ENCODE measurements at places on chromosomes 1 and 21.

DNA sequence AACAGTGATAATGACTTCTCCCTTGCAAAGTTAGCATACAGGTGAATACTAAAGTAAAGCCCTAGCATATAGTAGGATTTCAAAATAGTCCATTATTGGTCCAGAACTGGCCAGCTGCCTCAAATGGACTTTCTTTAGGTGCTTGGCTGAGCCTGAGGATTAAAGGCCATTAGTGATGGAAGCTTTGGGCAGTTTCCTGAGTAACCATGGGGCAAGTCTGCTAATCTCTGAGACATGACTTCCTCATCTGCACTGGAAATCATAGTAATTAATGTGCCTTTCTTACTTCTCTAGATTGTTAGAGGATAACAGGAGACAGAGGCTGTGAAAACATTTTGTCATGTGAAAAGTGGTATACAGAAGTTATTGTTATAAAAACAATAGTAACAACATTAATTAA lies 156.5 kb upstream of the UBE2U start:
- no peak for DNase-seq

DNA sequence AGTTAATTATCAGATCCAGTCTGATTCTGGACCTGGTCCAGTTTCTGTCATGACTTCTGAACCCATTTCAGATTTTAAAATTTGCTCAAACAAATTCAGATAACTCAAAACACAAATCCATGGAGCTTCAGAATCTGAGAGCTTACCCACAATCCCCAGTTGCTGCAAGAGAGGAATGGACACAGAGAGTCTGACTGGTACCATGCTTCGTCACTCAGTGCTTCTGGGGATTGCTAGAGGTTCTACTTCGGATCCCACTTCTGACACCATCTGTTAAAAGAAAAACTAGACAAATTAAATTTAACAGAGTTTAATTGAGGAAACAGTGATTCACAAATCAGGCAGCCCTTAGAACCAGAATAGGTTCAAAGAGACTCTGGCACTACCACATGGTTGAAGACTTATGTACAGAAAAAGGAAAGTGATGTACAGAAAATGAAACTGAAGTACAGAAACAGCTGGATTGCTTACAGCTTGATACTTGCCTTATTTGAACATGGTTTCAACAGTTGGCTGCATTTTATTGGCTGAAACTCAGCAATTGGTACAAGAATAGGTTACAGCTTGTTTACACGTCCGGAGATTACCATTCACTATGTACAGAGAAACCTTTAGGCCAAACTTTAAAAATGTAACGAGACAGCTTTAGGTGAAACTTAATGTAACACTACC lies 60.7 kb upstream of the TEKT2 start:
- no peak for DNase-seq

GRCh38 chr1:7187112-7187493 lies 401.8 kb downstream of the CAMTA1 start:
- no peak for DNase-seq

- DNase-seq = no peak
Observed at GRCh38 chr1:73800376-73800775, 397.6 kb downstream of the LRRIQ3 start.

DNA sequence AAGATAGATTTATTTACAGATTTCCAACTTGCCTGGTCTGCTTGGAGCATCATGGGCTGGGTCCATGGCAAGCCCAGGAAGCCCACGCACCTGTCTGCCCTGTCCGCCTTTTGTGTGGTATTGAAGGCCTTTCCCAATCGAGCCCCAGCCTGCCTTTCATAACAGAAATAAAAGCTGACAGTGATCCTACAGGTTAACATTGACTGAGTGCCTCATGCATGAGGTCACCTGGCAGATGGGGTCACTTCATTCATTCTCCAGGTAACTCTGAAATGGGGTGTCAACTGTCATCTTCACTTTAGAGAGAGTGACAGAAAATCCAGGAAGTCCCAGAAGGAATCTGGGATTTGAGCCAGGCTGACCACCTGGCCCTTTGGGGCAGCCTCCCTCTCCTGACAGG lies 36.3 kb upstream of the CASZ1 start:
- no peak for DNase-seq

DNA sequence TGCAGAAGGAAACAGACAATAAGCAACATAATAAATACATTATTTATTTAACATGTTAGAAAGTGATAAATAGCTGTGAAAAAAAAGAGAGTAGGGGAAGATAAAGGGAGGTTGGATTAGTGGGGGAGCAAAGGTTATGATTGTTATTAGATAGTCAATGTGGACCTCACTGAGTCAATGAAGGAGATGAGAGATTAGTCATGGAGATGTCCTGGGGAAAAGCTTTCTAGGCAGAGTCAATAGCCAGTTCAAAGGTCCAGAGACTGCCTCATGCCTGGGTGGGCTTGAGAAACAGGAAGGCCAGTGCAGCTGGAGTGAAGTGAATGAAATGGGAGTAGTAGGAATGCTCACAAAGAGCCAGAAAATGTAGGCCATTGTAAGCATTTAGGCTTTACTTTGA lies 187.1 kb upstream of the CACYBP start:
- DNase-seq = no peak

- DNase-seq = no peak
Observed at GRCh38 chr1:160499631-160500030, 23.4 kb downstream of the SLAMF6 start.

DNA sequence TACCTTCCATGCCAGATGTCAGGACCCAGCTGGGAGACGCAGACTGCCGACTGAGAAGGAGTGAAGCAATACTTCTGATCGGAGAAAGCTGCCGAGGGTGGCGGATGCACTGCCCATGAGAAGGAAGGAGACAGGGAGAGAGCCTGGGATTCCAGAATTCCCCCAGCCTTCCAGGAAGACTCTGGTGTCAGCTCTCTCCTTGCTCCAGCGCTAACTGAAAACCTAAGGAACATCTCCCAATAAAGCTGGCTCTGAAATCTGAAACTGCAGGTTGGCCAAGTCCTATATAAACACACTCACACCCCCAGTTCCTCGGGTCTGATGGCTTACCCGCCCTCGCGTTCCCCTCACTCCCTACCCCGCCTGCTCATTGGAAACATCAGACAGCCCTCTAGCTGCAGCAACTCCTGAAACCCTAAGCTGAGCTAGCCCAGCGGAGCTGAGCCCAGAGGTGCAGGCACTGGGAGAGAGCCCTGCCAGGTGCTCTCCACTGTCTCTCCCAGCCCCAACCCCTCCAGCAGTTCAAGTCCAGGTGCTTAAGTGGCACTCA lies 52.3 kb downstream of the PLEKHA6 start:
- no peak for DNase-seq

DNA sequence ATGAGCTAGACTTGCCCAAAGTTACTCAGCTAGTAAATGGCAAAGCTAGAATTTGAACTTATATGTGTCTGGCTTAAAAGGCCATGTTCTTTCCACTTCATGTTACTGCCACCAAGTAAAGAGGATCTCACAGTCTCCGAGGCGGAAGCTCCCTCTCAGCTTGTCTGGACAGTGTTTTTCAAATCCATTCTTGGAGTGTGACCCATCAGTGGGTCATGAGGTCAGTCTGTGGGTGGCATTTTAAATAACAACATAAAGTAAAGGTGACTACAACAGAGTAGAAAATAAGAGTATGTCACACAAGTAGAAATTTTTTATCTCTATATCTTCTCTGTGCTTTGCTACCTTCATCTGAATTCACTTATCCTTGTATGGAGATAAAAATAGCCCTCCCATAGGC lies 3.2 kb upstream of the HMGB4 start:
- DNase-seq = no peak

DNA sequence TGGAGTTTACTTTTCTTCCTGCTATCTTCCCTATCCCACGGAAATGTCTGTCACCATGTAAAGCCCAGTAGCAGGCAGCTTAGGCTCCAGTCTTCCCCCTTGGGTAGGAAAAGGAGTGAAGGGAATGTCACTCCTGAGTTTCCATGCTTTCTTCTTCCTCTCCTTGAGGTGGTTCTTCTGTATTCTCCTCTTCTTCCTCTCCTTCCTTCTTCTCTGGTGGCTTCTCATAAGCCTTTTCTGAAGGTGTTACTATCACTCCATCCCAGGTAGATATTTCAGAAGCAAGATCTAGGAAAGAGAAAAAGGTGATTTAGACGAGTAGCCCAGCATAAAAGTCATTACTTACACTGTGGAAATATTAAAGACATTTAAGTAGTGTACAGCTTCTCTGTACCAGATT lies 3.8 kb downstream of the SNAPIN start:
- no peak for DNase-seq

- peak; percentile 68 for DNase-seq
Observed at GRCh38 chr1:107936498-107937481, 28.2 kb downstream of the VAV3 start.

DNA sequence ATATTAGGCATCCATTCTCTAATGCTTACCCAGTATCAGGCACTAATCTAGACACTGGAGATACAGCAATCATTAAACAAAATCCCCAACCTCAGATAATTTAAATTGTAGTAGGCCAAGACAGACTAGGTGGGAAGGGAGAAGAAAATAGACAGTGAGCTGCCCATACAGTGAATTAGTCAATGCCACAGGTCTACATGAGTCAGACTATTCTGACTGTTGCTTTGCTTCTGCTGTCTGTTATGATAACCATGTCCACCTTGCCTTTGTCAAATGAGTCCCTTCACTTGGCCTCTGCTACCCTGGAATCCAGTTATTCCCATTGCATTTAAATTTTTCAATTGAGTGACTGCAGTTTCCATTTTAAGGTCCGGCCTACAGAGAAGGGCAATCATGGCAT lies 59.5 kb downstream of the PIK3R3 start:
- no peak for DNase-seq

- DNase-seq = peak; percentile 78
Observed at GRCh38 chr1:223363856-223364684, at the start of gene SUSD4. Gene SUSD4 (minus strand): TSS chr1:223364176. CDS start chr1:223363425, 751 bp downstream.

DNA sequence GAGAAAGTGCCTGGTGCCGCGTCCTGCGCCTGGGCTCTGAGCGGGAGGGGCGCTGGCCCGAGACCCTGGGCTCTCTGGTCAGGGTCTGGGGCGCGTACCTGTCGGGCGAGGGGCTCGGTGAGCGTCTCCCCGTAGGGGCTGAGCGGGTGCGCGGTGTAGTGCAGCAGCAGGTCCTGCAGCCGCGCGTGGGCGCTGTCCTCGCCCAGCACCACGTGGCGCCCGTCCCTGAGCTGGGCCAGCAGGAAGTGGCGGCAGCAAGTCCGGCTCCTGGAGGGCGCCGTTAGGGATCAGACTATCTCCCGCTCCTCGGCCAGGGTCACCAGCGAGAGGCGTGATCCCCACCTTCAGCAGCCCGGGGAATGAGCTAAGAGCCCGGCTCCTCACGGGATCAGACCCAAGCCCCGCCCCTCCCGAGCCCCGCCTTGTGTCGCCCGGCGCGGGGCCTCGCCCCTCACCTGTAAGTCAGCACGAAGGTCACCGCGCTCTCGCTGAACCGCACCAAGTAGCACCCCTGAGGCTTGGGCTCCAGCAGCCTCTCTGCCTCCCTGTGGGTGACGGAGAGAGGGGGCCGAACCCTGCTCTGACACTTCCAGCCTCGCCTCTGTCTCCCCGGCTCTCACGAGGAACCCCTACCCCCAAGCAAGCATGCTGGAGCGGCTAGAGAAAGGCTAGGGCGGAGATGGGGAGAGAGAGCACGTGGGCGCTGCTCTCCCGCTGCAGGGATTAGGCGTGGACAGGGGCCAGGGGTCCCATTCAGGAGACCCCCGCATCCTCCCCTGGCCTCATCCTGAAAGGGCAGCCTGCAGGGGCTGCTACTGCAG lies 2.7 kb downstream of the SH2D2A start:
- peak; percentile 90 for DNase-seq

DNA sequence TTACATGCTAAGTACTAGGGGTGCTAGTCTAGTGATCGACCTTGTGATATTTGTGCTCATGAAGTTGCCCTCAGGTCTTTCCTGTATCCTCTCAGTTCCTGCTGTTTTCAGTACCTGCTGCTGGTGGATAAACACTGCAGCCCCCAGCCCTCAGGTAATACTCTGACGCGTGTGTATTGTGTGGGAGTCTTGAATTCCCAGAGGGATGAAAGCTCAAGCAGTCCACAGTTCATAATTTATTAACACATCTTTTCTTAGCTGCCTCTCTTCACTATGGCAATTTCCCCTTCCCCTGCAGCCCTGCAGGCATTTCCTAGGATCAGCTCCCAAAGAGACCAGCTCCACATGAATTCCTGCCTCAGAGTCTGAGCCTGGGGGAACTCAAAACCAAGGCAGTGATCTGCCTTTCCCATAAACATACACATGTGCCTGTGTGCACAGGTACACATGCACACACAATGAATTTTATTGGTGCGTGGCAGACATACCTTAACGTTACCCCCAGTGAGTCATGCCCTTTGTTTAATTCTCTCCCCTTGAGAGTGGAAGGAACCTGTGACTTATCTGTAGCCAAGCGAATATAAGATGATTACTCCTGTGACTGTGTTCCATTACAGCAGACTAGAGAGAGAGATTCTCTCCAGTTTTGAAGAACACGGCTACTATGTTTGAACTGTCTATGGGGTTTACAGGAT lies 14.1 kb upstream of the HMGCS2 start:
- no peak for DNase-seq

DNA sequence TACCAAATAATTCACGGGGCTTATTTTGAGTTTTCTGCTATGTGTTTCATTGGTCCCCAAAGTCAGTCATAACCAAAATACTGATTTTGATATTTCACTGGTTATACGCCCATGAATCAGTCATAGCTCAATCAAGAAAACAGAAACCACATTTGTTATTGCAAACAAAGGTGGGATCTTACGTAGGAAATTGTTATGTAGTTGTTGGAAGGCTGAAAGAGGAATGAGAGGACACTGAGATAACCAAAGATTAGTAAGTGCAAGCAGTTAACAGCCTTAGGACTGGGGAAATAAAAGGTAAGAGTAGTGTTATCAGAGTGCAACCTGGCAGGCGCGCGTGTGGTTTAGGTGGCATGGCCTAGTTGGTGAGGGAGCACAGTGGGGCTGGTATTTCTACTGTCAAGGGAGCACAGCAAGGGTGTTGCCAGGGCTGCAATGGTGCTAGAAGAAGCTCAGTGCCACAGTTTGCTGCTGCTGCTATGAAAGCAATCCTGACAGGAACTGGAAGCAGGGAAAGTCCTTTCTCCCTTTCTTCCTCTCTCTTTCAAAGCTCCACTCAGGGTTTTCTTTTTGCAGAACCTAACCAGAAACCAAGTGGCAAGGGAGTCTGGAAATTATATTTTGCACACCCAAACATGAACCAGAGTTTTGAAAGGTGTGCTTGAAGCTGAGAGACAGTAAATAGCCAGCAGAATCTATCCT lies 33.7 kb downstream of the RTCA start:
- no peak for DNase-seq

- DNase-seq = peak; percentile 80
Observed at GRCh38 chr1:222095606-222096475, 354.0 kb upstream of the DUSP10 start.

GRCh38 chr1:91761295-91761721 lies 124.6 kb downstream of the TGFBR3 start:
- DNase-seq = no peak

DNA sequence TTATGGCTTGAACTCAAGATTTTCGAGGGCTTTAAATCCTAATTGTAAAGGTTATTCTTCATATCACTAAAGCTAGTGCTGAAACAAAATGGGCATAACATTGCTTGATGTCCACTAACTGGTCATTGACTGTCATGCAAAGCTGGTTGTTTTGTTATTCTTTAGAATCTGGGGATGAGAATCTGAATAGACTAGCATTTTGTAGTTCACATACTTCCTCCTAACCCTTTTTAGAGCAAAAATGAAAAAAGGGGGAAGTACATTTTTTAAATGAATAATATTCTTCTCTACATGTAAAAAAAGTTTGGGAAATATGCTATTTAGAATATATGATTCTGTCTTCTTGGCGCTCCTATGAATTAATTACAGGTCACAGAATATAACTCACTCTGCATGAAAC lies 72.2 kb upstream of the HMCN1 start:
- DNase-seq = no peak
